ENCODE measurements at places on chromosomes 4 and X.
A peak's percentile ranks its signal among the peaks of the same experiment; 100 is the strongest.

GRCh38 chr4:94403751-94404150 lies 48.0 kb upstream of the PDLIM5 start:
- no peak for DNase-seq

DNA sequence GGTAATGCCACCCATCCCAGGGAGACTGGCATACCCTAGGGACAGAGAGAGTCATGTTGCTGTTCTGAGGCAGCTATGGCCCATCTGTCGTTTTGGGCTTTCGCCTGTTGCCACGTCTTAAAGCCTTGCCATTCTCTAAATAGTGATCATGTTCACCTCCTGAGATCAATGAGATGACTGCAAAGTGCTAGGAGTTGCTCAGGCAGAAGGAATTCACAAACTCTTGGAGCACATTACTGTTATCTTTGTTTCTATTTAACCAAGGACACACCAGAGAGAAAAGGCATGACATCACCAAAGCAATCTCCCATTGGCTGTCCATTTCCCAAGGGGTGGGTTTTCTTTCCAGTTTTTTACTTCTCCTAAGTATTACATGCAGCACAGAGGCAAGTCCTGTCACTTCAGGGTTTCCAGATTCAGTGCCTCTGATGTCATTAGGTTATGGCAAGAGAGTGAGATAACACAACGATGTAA lies 37.1 kb upstream of the SETD7 start:
- no peak for DNase-seq

GRCh38 chr4:174086829-174087799 lies 196.4 kb downstream of the FBXO8 start:
- DNase-seq = no peak

DNA sequence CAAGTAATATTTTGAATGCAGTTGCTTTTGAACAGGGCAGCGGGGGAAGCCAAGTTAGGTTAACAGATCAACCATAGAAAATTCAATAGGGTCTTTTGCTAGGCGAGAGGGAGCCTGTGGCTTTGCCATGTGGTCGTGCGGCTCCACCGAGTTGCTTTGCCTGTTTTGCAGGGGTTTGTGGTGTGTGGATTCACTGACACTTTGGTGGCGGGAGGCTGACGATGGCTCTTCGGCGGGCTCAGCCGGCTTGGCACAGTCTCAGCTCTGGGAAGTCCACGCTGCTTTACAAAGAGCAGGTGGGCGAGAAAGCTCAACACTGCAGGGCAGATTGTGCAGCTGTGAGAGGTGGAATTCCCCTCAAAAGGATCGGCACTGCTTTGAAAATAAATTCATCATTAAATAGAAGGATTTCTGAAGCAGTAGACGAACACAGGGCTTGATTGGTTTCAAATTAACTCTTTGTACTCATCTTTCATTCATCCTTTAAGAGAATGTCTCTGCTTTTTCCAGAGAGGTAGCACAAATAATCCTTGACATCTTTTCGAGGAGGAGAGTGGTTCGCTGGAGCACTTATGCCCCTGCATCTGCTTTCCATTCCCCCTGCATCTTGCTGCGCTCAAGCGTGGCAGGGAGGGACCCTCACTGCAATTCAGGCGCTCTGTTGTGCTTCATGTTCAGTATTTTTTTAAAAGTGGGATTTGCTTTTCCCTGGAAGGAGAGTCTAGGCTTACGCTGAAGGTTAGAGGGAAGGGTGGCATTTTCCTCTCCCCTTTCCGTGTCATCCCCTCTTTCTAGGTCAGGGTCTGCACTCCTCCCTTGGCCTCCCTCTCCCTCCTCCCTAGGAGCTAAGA lies 201.8 kb upstream of the LEF1 start:
- peak; percentile 19 for DNase-seq

GRCh38 chr4:6658597-6659075 lies 18.2 kb downstream of the MRFAP1 start:
- peak; percentile 37 for DNase-seq

- DNase-seq = peak; percentile 2
These were observed 123.1 kb downstream of the BTC start for GRCh38 chr4:74671080-74671698.

GRCh38 chr4:1042352-1043055 lies 31.1 kb downstream of the FGFRL1 start:
- DNase-seq = no peak

- no peak for DNase-seq
These were observed 95.7 kb downstream of the DCLK2 start for GRCh38 chr4:150173982-150174398.

- no peak for DNase-seq
These were observed 42.5 kb upstream of the KLHL8 start for GRCh38 chr4:87262886-87263285.

All from stimulated activated CD4-positive, alpha-beta T cell treated with anti-CD3 and anti-CD28 coated beads, TNF-alpha, amount 100 ng/mL, for 4 hours (primary cell).